Parietal lobe (tissue), 2 donors: ENCODE measurements at places on chromosomes 16 and 17. TPM values are rescaled to one million over a fixed set of nuclear protein-coding genes. Genes with fewer than 3 reads are reported as not detected.

Gene PLEKHM1
- total RNA-seq = 21.3 TPM

Gene SSTR5
- not detected for total RNA-seq

Gene ZG16
- total RNA-seq = not detected

Gene KRT27
- total RNA-seq = not detected

Gene RNF112
- 47.6 TPM for total RNA-seq

Gene ZFHX3
- 7.2 TPM for total RNA-seq

Gene POLDIP2
- total RNA-seq = 37.9 TPM

Gene EPX
- total RNA-seq = not detected

Gene HYDIN
- 75.1 TPM for total RNA-seq

Gene PITPNC1
- total RNA-seq = 91.4 TPM

Gene SLFN11
- total RNA-seq = 2.5 TPM

Gene OR1A2
- total RNA-seq = not detected

Gene AOC2
- 2.5 TPM for total RNA-seq

Gene NQO1
- total RNA-seq = 4.4 TPM

Gene NLRC5
- 5.9 TPM for total RNA-seq

Gene TMEM114
- total RNA-seq = not detected

Gene TBC1D3G
- not detected for total RNA-seq

Gene SPNS2
- 16.3 TPM for total RNA-seq

Gene CIITA
- total RNA-seq = 0.31 TPM

Gene GFAP
- total RNA-seq = 365 TPM

Gene KRT12
- not detected for total RNA-seq

Gene C16orf95
- total RNA-seq = 11.0 TPM
